ENCODE measurements at places on chromosomes 1 and 21. TPM values are rescaled to one million over a fixed set of nuclear protein-coding genes. Genes with fewer than 3 reads are reported as not detected.

- peak; percentile 57 for DNase-seq
Measured at GRCh38 chr1:206583707-206584648, 28.3 kb downstream of the EIF2D start.

DNA sequence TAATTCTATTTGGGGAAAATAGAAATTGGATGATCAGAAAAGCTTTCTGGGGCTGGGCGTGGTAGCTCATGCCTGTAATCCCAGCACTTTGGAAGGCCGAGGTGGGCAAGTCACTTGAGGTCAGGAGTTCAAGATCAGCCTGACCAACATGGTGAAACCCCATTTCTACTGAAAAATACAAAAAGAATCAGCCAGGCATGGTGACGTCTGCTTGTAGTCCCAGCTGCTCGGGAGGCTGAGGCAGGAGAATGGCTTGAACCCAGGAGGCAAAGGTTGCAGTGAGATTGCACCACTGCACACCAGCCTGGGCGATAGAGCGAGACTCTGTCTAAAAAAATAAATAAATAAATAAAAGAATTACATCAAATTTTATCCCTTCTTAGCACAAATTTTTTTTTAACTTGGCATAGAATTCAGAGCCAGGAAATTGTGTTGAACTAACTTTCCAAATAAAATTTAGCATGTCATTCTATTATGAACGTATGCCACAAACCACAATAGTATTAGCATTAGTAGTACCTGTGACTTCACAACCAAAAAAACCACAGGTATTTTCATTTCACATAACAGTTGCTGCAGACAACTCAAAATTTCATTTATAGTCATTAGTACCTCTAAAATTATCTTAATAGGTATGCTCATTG, 4.5 kb upstream of the ANKRD13C start:
- DNase-seq = no peak

GRCh38 chr1:162560303-162561036, 1.1 kb upstream of the UAP1 start:
- no peak for DNase-seq

DNA sequence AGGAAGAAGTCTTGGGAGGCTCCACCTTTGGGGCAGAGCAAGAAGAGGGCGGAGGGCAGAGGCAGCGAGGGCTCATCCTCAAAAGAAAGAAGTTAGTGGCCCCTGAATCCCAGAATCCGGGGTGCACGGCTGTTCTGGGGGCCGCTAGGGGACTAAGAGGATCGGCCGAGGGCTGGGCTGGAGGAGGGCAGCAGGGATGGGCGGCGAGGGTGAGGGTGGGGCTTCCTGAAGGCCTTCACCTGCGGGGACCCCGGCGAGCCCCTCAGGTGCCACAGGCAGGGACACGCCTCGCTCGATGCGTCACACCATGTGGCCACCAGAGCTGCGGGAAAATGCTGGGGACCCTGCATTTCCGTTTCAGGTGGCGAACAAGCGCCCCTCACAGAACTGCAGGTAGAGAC, 23.9 kb downstream of the COL6A1 start:
- no peak for DNase-seq

GRCh38 chr21:41396558-41397075, 29.4 kb upstream of the MX1 start:
- peak; percentile 13 for DNase-seq

- DNase-seq = no peak
Measured at GRCh38 chr1:64967381-64967780, 1.0 kb upstream of the JAK1 start.

GRCh38 chr1:33317354-33317753, 3.5 kb downstream of the A3GALT2 start:
- no peak for DNase-seq

- no peak for DNase-seq
Measured at GRCh38 chr1:3711780-3712451, 40.3 kb upstream of the CCDC27 start.

GRCh38 chr1:221947731-221948130, 205.8 kb upstream of the DUSP10 start:
- DNase-seq = no peak

DNA sequence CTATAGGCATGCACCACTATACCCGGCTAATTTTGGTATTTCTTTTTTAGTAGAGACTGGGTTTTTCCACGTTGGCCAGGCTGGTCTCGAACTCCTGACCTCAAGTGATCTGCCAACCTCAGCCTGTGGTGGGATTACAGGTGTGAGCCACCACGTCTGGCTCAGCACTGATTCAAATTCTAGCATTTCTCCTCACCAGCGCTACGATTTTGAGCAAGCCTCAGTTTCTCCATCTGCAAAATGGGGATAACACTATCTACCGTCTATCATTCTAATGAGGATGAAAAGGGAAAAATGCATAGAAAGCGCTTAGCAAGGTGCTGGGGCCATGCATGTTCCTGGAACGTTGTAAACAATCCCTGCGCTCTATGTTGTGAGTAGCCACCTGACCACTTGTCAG, 49.0 kb upstream of the DISP3 start:
- DNase-seq = no peak

DNA sequence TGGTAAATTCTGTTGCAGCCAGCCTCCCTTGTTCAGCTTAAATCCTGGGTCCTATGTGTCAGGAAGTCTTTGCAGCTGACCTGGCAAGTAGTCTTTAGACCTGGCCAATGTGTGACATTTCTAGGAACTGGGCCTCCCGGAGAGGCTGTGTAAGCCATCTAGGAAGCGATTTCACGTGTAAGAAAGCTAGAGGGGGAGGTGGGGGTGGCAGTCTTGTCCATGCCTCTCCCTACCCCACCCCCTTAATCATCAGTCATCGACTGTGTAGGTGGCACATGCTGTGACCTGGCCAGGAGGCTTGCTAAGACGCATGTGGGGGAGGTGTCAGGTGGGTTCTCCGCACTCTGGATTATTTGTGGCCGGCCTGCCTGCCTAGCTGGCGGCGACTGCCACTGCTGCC, 8.4 kb downstream of the C1orf226 start:
- DNase-seq = no peak

GRCh38 chr1:111441573-111442192, 7.4 kb downstream of the WDR77 start:
- no peak for DNase-seq

DNA sequence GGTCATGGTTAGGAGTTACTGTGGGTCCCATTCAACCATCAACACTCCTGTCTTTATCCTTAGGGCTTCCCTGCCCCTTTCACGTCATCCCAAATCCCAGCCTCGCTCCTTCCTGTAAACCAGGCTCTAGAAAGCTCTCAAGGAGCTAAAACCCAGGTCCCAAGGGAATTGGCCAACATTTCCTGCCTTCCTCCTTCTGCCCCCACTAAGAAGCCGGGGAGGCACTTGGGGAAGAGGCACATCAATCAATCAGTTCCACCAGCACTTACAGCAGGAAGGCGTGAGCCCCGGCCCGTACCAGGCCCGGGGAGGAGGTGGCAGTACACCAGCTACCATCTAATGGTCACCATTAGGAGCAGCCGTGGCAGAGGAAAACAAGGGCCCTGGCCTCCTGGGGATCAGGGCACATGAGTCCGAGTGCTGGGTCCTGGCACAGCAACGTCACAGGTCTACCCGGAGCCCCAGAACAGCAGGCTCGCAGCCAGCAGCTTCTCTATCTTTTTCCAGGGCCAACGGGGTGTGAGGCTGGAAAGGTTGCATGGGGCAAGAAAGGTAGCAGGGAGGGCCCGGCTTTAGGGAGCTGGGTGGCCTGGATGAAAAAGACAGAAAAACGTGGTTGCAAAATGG, 108.6 kb downstream of the CASZ1 start:
- no peak for DNase-seq

GRCh38 chr21:42038826-42039425, 28.8 kb upstream of the ZBTB21 start:
- DNase-seq = no peak

- DNase-seq = no peak
Measured at GRCh38 chr1:228305721-228306152, 97.9 kb downstream of the OBSCN start.

- no peak for DNase-seq
Measured at GRCh38 chr21:32371913-32372314, 20.9 kb downstream of the URB1 start.

CRYBG2 gene
- 0.65 TPM for polyA plus RNA-seq

SPRR3 gene
- polyA plus RNA-seq = not detected

GUCA2B gene
- not detected for polyA plus RNA-seq

TUFT1 gene
- 10.5 TPM for polyA plus RNA-seq

LRRN2 gene
- polyA plus RNA-seq = 11.5 TPM

NBPF10 gene
- polyA plus RNA-seq = 4.3 TPM

TNNT2 gene
- 56.4 TPM for polyA plus RNA-seq

Measured in left kidney (tissue), 8 donors.